ENCODE measurements at places on chromosomes 11 and 22. TPM values are rescaled to one million over a fixed set of nuclear protein-coding genes. Genes with fewer than 3 reads are reported as not detected.

DNA sequence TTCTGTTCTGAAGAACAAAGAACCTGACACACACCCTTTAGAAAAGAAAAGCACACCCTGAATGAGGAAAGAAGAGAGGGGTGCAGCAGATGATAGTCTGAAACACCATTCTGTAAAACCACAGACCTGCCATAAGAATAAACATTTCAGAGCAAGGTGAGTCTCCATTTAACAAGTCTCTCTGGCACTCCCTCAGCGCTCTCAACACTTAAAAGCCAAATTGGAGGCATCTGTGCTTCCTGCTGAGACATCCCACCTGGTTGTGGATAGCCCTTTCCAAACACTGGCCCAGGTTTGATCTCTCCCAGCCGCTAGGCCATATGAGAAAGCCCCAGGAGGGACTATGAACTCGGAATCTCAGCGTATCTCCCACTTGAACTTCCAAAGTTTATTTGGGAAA is 36.3 kb downstream of the ETS1 start:
- DNase-seq = no peak

- DNase-seq = no peak
Measured at GRCh38 chr22:41523464-41524221, 20.6 kb downstream of the POLR3H start.

DNA sequence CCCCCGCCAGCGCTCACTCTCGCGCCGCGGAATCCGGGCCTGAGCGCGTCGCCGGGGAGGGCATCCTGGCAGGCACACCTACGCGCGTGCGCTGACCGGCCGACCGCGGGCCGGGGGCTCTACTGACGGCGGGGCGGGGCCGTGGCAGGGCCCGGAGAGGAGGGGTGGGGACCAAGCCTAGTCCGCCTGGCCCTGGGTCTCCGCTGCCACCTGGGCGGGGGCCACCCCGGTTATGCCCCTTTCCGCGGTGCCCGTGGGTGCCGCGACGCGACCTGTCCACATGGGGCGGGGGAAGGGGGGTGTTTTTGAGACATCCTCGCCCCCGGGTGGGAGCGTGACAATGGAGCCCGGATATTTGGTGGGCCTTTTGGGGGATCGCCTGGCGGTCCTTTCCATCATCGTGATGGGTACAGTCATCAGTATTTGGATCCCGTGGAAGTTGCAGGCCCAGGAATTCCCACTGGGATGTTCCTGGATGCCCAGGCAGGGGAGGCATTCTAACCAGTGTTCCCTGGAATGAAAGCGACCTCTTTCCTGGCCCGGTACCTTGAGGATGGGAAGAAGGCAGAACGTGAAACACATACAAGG is 2.2 kb downstream of the NCAM1 start:
- DNase-seq = no peak

GRCh38 chr11:115054570-115055538 is 376.5 kb downstream of the NXPE2 start:
- no peak for DNase-seq

GRCh38 chr11:94885133-94885532 is 88.2 kb downstream of the CWC15 start:
- no peak for DNase-seq

DNA sequence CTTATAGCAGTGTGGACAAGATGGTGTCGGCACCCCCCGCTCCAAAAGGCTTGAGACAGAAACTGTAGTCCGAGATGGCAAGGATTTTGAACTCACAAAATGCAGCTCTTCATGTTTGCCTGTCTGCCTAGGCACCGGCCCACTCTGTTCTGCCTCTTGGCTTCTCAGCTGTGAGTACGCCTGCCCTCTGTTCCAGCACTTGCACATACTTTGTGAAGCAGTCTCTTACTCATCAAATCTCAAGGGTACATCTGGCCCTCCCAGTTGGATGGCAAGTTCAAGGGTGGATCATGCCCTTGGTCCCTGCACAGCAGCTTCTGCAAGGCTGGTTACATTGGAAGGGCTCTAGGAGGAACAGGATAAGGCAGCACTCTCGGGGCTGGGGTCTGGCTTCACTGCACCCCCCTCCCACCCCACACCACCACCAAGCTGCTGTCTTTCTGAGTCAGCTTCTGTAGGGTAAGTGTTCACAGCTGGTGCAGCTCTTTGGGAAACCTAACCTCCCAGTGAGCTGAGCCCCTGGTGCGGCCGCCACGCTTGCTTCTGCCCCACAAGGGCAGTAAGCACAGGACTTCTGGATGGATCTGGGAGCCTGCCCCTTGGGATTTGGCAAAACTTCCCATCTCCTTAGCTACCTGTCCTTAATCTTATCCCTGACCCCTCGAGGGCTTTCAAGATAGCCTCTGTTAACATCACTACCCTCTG is 37.2 kb downstream of the FAM83F start:
- no peak for DNase-seq

- DNase-seq = no peak
Measured at GRCh38 chr11:112748713-112749543, 212.3 kb upstream of the NCAM1 start.

DNA sequence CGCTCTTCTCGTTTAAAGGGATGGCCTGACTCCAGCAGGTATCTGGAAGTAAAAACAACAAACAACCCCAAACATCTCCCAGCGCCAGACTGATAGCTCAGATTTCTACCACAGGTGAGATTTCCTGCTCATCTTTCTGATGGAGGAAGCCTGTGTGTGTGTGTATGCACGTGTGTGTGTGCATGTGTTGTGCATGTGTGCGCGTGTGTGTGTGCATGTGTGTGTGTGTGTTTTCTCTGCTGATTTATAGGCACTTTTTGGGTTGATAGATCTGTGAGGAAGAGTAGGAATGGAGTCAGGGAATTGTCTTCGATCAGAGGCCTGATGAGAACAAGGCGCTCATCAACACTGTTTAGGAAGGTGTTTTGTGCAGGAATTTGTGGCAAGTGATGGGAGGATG is 103.0 kb downstream of the PKNOX2 start:
- no peak for DNase-seq

DNA sequence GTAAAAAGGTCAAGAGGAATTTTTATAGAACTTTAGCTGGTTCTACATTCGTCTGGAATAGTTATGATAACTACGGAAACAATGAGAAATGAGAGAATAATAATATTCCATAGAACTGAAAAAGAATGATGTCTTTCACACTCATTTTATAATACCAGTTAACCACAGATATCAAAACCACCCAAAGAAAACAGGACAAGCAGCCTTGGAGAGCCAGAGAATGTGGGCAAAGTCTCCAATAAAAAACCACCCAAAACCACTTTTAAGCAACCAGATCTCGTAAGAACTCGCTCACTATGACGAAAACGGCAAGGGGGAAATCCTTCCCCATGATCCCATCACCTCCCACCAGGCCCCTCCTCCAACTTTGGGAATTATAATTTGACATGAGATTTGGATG is 60.8 kb downstream of the ARHGAP32 start:
- no peak for DNase-seq

GRCh38 chr11:65572356-65573051 is at the start of gene FAM89B:
Gene FAM89B, plus strand, starts transcription at chr11:65572538. Its CDS starts 132 bp downstream, at chr11:65572670.
- peak; percentile 95 for DNase-seq

DNA sequence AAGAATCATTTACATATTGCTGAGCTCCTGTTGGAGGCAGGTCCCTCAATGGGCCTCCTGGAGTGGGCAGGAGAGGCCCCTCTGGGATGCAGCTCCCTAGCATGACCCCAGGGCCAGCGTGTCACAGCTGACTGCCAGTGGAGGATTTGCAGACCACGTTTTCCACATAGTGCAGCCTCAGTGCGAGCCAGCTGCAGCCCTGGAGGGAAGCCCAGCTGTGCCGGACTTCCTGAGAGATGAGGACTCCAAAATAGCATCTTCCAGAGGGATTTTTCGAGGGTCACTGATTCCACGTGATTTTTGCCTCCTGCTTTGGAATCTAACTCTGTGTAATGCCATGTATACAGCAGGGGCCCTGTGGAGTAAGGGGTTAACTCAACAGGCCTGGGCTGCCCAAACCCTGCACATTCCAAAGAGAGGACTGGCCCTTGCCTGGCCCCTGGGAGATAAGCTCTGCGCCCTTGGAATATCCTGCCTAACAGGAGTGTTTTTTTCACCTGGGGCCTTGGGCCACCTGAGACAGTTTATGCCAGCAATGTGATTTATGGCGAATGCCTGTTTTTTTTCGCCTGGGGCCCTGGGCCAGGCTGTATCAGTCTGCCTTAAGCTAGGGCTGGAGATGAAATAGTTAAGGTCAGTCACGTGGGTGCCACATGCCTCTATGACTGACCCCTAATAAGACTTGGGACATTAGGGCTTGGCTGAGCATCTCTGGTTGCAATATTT is 47.4 kb downstream of the RPS6KA4 start:
- DNase-seq = no peak

DNA sequence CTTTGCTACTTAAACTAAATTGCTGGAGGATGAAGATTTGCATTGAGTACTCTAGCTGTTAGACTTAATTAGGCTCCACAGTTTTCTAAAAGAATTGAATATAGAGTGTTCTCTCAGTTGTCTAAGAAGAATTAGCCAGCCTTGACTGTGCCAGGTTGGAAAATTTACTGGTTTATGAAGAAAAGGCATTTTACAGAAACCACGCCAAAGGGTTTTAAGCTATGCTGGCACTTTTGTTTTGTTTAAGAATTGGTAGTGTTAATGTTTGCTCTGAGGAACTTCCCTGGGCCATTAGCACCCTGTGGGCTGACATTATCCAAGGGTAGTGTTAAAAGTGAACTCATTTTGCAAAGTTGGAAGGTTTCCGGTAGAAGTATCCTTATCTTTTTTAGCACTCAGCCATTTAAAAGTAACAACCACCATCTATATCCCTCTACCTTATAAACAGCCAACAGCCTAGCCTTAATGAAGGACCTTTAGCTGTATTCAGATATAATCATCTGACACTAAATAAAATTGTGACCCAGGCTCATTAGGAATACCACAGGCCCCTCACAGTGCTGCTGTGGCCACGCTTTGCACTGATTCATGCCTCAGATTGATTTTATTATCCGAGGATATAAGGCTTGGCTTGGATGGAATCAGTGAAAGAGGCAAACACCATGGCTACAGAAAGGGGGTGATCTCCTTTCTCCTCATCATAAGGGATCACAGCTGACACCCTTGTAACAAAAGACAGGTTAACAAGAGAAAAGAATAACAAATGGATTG is 158.9 kb downstream of the NCAM1 start:
- no peak for DNase-seq

GRCh38 chr11:107623183-107623582 is 32.2 kb downstream of the ELMOD1 start:
- DNase-seq = no peak

DNA sequence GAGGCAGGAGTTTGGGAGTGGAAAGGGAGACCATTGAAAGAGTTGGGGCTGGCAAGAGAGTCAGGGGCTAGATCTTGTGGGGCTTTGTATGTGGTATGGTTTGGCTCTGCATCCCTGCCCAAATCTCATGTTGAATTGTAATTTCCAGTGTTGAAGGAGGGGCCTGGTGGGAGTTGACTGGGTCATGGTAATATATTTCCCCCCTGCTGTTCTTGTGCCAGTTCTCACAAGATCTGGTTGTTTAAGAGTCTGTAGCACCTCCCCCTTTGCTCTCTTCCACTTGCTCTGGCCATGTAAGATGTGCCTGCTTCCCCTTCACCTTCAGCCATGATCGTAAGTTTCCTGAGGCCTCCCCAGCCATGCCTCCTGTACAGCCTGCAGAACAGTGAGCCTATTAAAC is 10.1 kb upstream of the RAB3IL1 start:
- no peak for DNase-seq

DNA sequence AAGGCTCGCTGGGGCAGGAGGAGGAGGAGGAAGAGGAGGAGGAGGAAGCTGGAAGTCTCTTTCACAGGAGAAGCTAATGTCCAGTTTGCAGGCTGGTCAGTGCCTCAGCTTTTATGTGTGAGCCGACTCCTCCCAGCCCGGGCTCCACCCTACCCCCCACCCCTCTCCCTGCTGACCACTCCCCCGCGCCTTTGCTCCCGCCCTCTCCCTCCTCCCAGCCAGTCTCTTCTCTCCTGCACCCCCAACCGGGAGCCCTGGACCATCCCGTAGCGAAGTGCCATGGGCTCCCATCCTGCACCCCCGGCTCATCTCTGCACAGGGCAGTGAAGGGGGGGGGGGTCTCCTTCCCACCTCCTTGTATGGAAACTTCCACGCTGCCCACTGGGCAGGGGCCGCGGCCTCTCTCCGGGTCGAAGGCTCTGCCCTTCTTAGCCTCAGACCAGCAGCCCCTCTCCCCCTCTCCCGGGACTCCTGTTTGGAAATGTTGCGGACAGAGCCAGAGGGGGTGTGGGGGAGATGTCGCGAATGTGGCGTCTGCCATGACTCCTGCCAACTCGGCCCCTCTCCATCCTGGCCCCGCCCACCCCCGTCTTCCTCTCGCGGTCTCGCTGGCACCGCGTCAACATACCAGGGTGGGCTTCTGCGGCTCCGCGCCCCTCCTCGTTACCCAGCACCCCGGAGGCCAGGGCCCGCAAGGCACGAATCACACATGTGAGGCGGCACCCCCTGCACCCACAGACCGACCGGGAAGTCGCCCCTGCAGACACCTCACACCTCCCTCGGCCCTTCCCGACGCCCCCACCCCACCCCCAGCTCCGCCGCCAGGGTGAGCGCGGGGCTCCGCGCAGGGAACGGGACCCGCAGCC is 1.8 kb downstream of the IGF2 start:
- DNase-seq = no peak

GRCh38 chr11:29963796-29964195 is 53.0 kb downstream of the KCNA4 start:
- DNase-seq = no peak

Gene MIAT
- total RNA-seq = 26.3 TPM

Gene OR52E8
- not detected for total RNA-seq

Gene ADAMTS8
- not detected for total RNA-seq

Gene NCAPD3
- 125 TPM for total RNA-seq

Gene NUP50
- total RNA-seq = 167 TPM

Gene ZNF215
- total RNA-seq = 1.3 TPM

Data from activated CD8-positive, alpha-beta T cell treated with anti-CD3 and anti-CD28 coated beads, Interleukin-2, amount 10 ng/mL, durations not matched to agents 7 days and 5 days (primary cell).